ENCODE measurements at places on chromosomes 1 and 21.

GRCh38 chr21:42542596-42542995 lies 28.9 kb downstream of the SLC37A1 start:
- DNase-seq = no peak

GRCh38 chr1:197954718-197955418 lies 37.7 kb downstream of the LHX9 start:
- no peak for DNase-seq

DNA sequence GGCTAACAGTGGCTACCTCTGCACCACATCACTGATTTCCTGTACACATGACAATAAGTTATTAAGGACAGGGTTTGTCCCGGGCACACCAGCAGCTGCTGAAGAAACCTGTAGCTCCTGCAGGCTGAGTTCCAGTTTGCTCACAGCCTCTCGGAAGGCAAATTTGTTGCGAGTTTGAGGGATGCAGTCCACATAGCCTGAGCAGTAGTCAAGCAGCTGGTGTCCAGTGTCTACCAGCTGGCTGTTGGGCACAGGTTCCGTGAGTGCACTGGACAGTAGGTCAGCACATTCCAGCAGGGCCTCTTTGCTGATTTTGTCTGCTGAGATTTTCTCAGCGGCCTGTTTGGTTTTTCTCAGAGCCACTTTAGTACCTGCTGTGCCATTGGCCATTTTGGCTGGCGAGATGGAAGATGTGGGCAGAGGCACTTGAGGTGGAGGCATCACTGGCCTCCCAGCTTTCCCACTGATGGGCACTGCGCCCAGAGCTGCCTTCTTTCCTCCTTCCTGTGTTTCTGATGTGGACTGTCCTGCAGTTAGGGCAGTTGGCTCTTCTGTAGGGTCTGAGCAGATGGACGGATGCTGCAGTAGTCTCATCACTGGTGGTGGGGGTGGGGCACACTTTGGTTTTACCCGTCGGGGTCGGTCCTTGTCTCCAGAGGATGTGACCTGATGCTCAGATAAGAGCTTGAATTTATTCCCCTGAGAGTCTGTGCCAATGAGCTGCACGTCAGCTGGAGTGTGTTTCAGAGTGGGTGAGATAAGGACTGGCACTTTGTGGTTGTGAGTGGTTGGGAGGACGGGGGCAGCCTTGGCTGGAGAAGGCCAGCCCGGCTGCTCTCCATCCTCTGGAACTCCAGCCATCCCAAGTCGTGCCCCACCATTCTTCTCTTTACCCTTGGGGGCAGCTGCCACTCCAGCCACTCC lies 26.1 kb downstream of the TOR3A start:
- no peak for DNase-seq

DNA sequence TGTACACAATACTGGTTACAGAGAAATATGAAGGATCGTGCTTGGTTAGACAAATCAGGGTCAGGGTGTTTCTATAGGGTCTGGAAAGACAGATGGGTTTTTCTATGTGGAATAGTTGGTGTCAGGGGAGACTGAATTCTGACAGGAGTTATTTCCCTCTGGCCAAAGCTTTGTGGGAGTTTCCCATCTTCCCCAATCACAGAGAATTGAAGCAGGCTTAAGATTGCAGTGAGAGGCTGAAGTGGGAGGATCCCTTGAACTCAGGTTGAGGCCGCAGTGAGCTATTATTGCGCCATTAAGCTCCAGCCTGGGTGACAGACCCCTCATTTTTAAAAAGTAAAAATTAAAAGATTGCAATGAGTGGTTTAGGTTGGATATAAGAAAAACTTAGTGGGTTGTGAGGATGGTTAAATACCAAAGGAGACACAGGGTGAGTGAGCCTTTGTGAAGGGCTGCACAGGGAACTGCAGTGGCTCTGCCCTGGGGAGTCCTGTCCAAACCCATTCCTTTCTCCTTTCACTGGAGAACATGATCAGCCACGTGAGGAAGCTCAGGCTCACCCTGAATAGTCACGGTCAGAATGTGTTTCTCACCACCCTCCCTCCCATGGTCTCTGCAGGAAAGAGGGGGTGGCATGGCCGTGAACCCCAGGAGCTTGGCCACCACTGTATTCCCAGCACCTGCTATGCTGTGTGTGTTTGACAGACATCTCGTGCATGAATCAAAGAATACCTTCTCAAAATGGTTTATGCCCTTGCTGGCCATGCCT lies 101.2 kb downstream of the INTS7 start:
- no peak for DNase-seq

- no peak for DNase-seq
These were observed 494 bp downstream of the SF3B4 start for GRCh38 chr1:149927056-149927562.

DNA sequence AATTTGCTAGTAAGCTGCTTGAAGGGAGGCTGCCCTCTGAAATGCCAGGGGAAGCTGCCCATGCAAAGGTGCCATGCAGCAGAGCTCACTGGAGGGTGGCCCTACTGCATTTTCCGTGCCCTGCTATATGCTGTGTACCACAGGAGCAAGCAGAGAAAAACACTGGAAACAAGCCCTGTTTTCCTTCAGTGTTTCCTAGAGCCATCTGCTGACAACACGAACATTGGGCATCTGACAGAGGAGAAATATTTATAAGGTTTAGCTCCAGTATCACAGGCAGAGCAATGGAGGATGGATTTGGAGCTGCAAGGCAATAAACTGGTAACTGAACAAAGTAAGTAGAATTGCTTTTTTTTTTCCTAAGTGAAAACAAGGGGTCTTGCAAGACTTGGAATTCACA lies 198.4 kb downstream of the USP25 start:
- no peak for DNase-seq

All from fibroblast of pulmonary artery (primary cell).